ENCODE measurements at places on chromosomes 5 and 9. TPM values are rescaled to one million over a fixed set of nuclear protein-coding genes. Genes with fewer than 3 reads are reported as not detected.

ADGRD2 gene
- not detected for total RNA-seq

GDF9 gene
- 0.54 TPM for total RNA-seq

FAM78A gene
- total RNA-seq: 0.59 TPM

GFI1B gene
- 0.08 TPM for total RNA-seq

CDH18 gene
- total RNA-seq: 7.0 TPM

NCS1 gene
- 31.6 TPM for total RNA-seq

ARHGEF37 gene
- 3.2 TPM for total RNA-seq

ARL14EPL gene
- not detected for total RNA-seq

IL3 gene
- not detected for total RNA-seq

ANKRD18A gene
- 9.6 TPM for total RNA-seq

ANKRD18B gene
- 7.3 TPM for total RNA-seq

GRM6 gene
- total RNA-seq: not detected

PCDHGB2 gene
- total RNA-seq: 5.3 TPM

OTULINL gene
- total RNA-seq: 1.8 TPM

KCNT1 gene
- not detected for total RNA-seq

SLF1 gene
- total RNA-seq: 9.7 TPM

TSSK1B gene
- not detected for total RNA-seq

RASEF gene
- 2.9 TPM for total RNA-seq

NUDT12 gene
- total RNA-seq: 9.2 TPM

PDE6A gene
- 0.33 TPM for total RNA-seq

YTHDC2 gene
- 21.7 TPM for total RNA-seq

MAP1B gene
- total RNA-seq: 82.3 TPM

STK32A gene
- total RNA-seq: not detected

PLEKHG4B gene
- 8.9 TPM for total RNA-seq

VDAC1 gene
- 395 TPM for total RNA-seq

Data from Panc1 (cell line).